Activated CD8-positive, alpha-beta memory T cell treated with anti-CD3 and anti-CD28 coated beads for 4 hours (primary cell): ENCODE measurements at places on chromosomes 1 and 21.

GRCh38 chr1:181514298-181515290 lies 31.3 kb downstream of the CACNA1E start:
- DNase-seq, result no peak

GRCh38 chr21:20440338-20440737 lies 557.9 kb upstream of the NCAM2 start:
- no peak for DNase-seq

- DNase-seq, result no peak
These were observed 203.2 kb downstream of the SDCCAG8 start for GRCh38 chr1:243459059-243459458.

DNA sequence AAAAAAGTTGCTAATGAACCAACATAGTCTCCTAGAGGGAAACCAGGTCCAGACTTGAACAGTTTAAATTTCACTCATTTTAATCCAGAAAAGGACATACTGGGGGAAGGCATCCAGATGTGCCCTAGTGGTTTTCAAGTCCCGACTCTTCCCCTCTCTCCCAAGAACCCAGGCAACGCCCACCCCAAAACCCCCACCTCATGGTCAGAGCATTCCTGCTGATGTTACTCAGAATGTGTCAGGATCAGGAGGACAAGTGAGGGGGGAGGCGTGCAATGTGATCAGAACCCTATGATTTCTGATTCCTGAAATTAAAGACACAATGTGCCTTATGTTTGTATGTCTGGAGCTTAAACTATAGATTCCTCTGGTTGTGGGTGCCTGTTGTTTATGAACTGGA lies 1.6 kb upstream of the CTSK start:
- no peak for DNase-seq

DNA sequence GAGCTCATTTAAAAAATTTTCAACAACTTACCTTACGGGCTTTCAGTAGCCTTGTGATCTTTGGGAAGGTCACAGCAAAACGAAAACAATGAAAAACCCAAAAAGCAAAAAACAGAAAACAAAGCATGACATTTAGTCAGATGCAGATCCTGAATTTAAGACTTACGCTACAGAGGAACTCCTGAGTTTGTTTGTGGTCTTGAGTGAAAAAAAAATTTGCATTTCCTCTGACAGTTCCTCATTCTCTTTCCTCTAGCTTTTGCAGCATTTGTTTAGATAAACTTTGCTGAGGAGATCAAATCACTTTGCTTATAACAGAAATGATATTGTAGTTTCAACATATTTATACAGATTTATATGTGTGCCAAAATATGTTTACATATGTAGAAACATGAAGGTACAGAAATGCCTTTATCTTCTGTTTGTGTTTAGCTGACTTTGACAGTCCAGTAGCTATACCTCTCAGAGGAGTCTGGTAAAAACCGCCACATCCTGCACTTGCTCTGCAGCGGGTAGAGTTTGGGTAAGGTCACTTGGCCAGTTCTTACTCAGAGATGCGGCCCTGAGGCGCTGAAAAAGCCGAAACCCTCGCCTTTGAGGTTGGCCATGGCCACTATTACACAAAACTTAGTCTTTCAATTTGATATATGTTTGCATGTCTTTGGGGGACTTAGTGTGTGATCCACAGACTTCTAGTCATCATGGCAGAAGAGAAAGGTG lies 142.5 kb downstream of the TNR start:
- DNase-seq, result no peak

GRCh38 chr1:156814571-156815260 lies 1.9 kb downstream of the SH2D2A start:
- DNase-seq, result no peak

GRCh38 chr1:232996143-232996542 lies 45.7 kb downstream of the NTPCR start:
- DNase-seq, result no peak

DNA sequence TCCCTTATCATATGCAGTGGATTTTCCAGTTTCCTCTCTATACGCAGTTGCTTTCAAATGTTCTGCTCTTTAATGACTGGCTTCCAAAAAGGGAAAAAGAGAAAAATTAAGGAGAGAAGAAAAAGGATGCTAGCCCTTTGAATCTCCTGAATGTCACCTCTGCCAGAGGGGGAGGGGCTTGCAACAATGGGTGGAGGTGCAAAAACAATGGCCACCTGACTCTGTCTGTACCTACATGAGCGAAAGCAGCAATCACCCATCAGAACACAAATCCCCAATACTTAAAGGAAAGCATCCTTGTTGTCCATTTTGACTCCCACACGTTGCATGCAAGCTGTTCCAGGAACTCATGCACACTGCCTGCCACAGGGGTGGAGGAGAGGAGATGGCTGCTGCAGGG lies 61.2 kb downstream of the CCDC30 start:
- DNase-seq, result no peak

DNA sequence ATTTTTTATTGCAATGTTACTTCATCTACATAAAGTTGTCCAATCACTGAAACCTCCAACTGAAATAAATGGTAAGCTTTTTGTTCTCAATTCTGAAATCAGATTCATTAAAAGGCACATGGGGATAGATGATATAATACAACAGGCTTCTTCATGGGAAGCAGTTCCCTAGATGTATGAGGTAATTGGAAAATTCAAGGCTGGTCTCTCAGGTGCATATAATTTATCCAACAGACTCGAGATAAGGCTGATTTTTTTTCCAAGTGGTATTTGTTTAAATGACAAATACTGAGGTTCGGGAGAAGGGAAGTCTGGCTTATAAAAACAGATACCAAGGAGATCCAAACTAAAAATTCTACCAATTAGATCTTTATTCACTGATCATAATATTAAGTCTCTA lies 14.2 kb downstream of the TRIM45 start:
- no peak for DNase-seq

DNA sequence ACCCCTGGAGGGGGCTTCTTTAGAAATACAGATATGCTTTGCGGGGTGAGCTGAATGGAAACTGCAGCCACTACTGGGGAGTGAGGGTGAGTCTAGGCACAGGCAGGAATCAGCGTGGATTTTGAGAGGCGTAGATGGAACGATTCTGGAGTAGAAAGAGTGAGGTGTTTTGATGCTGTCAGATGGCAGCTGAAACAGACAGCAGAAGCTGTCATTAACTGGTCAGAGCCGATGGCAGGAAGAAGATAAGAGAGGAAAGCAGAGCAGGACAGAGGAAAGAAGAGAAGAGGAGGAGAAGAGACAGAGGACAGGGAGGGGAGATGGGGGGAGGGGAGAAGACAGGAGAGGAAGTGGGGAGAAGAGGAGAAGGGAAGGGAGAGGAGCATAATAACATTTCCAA lies 138.5 kb downstream of the LRIG2 start:
- no peak for DNase-seq

GRCh38 chr1:94884106-94884505 lies 42.8 kb downstream of the CNN3 start:
- DNase-seq, result no peak

GRCh38 chr21:44354775-44355771 lies 1.7 kb downstream of the TRPM2 start:
- no peak for DNase-seq

DNA sequence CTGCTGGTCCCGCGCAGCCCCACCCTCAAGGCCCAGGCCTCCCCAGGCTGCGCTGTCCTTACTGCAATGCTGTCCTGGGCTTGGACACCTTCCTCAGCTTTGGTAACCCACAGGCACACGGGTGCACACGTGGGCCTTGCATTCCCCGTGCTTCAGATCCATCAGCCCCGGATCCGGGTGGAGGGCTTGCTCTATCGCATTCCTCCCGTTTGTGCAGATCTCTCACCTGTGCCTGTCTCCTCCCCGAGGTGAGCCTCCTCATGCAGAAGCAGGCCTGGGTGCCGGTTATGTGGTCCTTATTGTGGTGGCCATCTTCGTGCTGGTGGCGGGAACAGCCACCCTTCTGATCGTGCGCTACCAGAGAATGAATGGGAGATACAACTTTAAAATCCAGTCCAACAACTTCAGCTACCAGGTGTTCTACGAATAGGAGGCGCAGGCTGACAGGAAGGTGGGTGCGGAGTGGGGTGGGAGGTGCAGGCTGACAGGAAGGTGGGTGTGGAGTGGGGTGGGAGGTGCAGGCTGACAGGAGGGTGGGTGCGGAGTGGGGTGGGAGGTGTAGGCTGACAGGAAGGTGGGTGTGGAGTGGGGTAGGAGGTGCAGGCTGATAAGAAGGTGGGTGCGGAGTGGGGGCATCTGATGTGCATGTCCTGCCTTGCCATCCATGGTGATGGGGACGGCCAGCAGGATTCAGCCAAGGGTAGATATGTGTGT lies 66.2 kb downstream of the UMODL1 start:
- no peak for DNase-seq

- DNase-seq, result no peak
These were observed 26.7 kb upstream of the DUSP10 start for GRCh38 chr1:221768444-221769066.

DNA sequence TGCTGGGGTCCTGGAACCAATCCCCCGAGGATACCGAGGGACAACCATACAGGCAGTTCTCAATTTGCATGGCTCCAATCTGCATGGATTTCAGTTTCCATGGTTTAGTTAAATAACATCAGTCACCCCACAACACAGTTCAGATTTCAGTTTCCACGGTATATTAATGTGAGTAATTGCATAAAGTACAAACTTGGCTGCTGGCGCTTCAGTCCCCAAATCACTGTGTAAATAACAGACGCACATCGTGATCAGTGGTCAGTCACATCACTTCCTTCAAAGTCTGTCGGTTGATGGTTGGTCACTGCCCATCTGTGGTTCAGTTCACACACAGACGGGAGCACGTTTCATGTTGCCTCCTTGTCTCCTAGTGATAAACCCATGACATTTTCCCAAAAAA lies 66.4 kb upstream of the LPGAT1 start:
- no peak for DNase-seq

DNA sequence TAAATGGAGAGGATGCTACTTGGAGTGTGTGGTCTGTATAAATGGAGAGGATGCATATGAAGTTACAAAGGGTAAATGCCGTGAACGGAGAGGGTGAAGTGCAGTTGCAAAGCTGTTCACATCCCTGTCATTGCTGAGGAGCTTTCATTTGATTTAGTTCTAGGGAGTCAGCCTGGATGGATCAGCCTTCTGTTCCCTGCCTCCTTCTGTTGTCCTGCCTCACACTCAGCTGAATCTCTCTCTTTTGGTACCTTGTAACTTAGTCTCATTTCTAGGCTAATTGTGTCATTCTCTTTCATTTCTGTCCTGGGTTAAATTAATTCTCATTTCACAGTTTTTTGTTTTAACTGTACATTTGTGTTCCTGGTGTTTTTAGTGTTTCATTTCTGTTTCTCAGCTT lies 133.2 kb upstream of the COL6A1 start:
- DNase-seq, result no peak

- DNase-seq, result no peak
These were observed 132.9 kb downstream of the SYF2 start for GRCh38 chr1:25099343-25099951.

- DNase-seq, result no peak
These were observed 98.8 kb downstream of the MTR start for GRCh38 chr1:236893626-236894545.

- DNase-seq, result no peak
These were observed at the start of gene CSF3R for GRCh38 chr1:36482724-36483388. TSS of gene CSF3R (minus strand) at chr1:36482913. CDS start at chr1:36479496, 3,417 bp downstream.

DNA sequence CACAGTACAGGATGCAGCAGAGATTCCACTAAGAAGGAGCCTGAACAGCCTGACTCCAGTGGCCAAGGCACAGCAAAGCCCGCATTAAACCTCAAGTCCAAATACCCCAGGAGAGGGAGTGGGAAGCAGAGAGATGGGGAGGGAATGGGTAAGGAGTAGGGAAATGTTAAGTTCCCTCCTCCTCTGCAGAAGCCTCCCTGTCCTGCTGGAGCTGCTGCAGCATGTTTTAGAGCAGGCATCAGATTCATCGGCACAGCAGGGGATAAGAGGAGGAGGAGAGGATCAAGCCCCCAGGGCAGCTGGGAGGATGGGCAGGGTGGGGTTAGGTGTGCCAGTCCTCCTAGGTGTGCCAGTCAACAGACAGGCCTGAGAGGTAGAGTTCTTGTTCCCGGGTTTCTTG lies 709.7 kb downstream of the PTPRU start:
- no peak for DNase-seq

GRCh38 chr1:171480035-171480434 lies 5.3 kb upstream of the PRRC2C start:
- DNase-seq, result no peak

DNA sequence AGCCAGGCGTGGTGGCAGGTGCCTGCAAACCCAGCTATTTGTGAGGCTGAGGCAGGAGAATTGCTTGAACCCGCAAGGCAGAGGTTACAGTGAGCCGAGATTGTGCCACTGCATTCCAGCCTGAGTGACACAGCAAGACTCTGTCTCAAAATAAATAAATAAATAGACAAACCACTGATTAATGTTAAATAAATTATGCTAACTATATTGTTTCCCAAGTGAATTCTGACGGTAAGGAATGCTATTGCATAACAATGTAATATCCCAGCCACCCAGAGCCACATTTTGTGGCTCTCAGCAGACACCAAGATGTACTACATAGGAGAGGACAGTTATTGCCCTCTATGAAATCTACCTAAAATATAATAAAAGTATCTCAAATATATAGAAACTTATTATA lies 55.4 kb downstream of the LPGAT1 start:
- DNase-seq, result no peak

- no peak for DNase-seq
These were observed 151.3 kb upstream of the NEGR1 start for GRCh38 chr1:72433591-72433990.

GRCh38 chr1:3939242-3940080 lies 39.4 kb upstream of the C1orf174 start:
- DNase-seq, result no peak

GRCh38 chr1:16019644-16020277 lies 1.9 kb upstream of the HSPB7 start:
- no peak for DNase-seq

DNA sequence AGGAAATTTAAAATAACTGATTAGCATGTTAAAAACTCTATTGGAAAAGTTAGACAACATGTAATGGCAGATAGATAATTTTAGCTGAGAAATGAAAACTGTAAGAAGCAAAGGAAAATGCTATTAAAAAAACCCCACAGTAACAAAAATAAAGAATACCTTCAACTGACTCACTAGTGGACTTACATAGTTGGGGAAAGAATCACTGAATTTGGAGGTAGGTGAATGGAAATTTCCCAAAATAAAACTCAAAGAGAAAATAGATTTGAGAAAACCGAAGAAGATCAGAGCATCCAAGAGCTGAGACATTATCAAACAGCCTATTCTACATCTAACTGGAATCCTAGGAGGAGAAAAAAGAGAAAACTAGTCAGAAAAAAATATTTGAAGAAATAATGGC lies 34.7 kb downstream of the PDE4B start:
- no peak for DNase-seq
